RWPE2 (cell line): ENCODE measurements at places on chromosomes 3 and 15.

GRCh38 chr15:29674661-29675533 lies 147.4 kb downstream of the TJP1 start:
- peak overlapping the region; percentile 24 for H3K4me3 ChIP-seq
- no peaks in the 10 kb centered on the region for H3K36me3 ChIP-seq
- peak; percentile 71 for DNase-seq
- peaks cover 29% of the 10 kb centered on the region for H3K4me1 ChIP-seq

- DNase-seq: no peak
- H3K27me3 ChIP-seq: no peaks in the 10 kb centered on the region
- H3K27ac ChIP-seq: peak overlapping the region; percentile 27
- peaks cover 23% of the 10 kb centered on the region for H3K4me1 ChIP-seq
- no peaks in the 10 kb centered on the region for H3K36me3 ChIP-seq
Observed at GRCh38 chr3:149790268-149790667, 2.1 kb downstream of the ANKUB1 start.

DNA sequence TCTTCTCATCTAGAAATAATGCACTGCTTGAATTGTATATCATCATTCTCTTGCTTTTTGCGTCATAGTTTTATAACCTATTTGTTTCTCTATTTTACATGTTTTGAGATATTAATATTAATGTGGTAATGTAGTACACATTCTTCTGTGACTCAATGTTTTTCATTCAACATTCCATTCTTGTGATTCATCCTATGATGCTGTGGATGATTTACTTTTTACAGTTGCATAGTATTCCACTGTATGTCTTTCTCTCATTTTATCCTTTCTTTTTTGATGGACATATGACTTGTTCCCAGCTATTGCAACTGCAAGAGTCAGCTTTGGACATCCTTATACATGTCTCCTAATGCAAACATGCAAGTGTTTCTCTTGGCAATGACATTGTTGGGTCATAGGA lies 20.6 kb upstream of the VEPH1 start:
- H3K27ac ChIP-seq: no peak overlapping the region
- H3K4me3 ChIP-seq: no peak overlapping the region
- H3K36me3 ChIP-seq: no peaks in the 10 kb centered on the region
- H3K4me1 ChIP-seq: no peaks in the 10 kb centered on the region
- H3K27me3 ChIP-seq: no peaks in the 10 kb centered on the region

- H3K36me3 ChIP-seq: no peaks in the 10 kb centered on the region
- no peak overlapping the region for H3K27ac ChIP-seq
- H3K4me3 ChIP-seq: no peak overlapping the region
- peaks cover 6% of the 10 kb centered on the region for H3K4me1 ChIP-seq
- DNase-seq: no peak
Observed at GRCh38 chr3:29374226-29374625, 93.4 kb downstream of the RBMS3 start.

DNA sequence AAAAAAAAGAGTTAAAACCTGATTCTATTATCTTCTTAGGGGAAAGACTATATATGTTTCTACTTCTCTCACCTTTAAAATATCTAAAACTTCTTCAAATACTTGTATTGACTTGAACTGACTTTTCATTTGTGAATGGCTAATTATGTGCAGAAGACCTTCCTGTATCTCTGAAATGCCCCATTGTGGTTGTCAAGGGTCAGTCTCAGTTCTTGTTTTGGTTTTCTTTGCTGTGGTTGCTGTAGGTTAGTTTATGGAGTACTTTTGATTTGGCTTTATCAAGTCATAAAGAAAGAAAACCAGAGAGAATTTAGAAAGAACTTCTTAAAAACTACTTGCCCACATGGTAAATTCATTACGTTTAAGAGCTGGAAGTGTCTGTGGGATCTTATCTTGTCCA lies 345.3 kb upstream of the POU1F1 start:
- H3K4me1 ChIP-seq: no peaks in the 10 kb centered on the region
- no peak for DNase-seq
- H3K27me3 ChIP-seq: no peaks in the 10 kb centered on the region
- no peak overlapping the region for H3K27ac ChIP-seq

DNA sequence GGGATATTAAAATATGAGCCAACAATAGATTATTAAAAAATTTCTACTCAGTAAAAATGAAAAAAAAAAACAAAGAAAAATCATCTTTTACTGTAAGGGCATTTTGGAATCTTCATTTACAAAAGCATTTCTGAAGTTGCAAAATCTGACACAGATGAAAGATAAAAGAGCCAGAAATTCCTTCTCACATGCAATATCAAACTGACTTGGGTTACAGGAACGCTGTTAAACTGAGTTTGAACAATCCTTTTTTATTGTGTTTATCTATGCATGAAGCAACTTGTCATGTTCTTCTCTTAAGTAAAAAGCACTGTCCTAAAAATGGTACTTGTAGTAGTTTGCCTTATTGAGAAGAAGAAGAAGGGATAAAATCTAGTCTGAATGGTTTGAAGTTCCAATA lies 468.5 kb upstream of the KCNMB2 start:
- H3K36me3 ChIP-seq: no peaks in the 10 kb centered on the region
- no peak for DNase-seq
- H3K27me3 ChIP-seq: no peaks in the 10 kb centered on the region
- no peak overlapping the region for H3K27ac ChIP-seq
- no peak overlapping the region for H3K4me3 ChIP-seq

DNA sequence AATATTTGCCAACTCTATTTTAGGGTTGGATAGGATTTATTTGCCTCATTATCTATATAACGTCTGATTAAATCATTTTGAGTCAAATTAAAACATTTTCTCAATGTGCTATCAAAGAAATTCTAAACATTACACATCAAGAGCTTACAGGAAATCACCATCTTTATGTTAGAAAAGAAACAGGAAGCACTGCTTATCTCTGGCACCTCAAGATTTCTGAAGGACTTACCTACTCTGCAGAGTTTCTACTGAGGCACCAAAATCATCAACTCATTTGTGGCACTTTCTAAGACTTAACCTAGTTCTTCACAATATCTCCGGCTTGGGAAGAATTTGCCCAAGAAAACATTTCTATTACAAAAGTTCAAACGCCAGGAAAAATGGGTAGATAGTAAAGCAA lies 181.3 kb upstream of the EOMES start:
- DNase-seq: no peak
- no peak overlapping the region for H3K27ac ChIP-seq
- no peaks in the 10 kb centered on the region for H3K27me3 ChIP-seq
